ENCODE measurements at places on chromosomes 6 and 20.

- DNase-seq: no peak
Measured at GRCh38 chr6:56659721-56660380, 17.2 kb upstream of the DST start.

DNA sequence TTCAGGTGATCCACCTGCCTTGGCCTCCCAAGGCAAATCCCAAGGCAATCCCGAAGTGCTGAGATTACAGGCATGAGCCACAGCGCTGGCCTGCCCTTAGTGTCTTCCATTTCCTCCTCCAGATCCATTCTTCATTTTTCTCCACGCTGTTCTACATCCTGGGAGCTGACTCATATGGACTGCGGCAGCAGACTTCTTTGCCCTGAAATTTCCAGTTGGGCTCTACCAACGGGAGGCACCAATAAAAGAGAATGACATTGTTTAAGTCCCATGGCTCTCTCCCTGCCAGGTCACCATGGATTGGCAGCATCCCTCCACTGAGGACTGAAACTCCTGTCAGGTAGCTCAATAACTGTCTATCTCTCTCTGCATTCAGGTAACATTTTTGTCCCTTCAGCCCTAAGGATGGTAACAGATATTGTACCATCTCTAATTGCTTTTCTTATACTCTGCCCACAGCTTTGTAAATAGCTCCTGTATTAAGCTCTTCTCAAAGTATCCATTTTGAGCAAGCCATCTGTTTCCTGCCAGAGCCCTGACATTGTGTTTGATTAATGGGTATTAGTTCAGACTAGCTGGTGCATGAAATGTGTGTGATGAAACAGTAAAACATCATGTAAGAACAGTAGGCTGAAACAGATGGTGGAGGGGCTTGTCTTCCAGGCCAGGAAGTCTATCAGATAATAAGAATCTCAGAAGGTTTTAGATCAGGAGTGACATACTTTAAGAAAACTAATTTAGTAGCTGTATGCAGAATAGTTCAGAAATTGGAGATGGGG is 3.6 kb downstream of the TBCC start:
- DNase-seq: no peak

DNA sequence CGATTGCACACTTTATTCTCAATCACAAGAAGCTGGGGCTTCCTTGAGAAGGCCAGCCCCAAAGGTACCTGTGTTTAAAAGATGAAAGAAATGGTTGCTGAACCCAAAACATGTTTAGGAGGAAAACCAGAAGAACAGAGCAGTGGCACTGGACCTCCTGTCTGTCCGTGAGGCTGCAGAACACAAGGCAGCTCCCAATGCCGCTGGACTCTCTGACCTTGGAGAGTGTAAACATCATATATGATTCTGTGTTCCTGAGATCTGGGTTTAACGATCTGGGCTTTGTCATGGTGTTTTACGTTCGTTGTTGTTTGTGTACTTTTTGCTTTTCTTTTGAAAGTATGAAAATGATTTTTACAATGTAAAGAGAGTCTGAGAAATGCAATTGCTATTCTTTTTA is 106.1 kb downstream of the SLC22A3 start:
- DNase-seq: no peak

DNA sequence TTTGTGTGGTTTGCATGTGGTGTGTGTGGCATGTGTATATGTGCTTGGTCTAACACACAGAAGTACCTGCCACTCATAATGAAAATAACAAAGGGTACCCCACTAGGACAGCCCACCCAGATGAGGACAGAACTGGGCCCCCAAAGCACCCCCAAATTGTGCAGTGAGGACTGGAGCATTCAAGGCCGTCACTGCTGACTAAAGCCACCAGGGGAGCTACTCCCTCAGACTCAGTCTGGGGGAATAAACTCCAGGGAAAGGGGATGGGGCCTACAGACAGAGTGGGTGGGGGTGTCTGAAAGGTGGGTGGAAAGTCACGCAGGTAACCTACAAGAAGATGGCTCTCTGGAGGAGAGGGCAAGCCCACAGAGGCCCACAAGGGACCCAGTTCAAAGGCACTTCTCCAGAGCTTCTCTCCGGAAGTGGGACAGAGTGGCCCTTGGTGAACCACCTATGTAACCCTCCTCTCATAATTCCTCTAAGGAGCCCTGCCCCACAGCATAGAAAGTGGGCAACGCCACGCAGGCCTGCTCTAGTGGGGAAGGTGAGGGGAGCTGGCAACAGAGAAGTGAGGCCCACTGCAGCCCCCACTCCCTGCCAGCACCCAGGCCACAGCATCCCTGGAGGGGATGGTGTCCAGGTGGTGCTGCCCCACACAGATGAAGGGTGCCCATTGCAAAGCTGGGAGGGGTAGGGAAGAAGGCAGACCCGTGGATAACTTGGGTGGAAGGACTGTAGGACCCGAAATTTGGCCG is 122.8 kb upstream of the MAFB start:
- no peak for DNase-seq

DNA sequence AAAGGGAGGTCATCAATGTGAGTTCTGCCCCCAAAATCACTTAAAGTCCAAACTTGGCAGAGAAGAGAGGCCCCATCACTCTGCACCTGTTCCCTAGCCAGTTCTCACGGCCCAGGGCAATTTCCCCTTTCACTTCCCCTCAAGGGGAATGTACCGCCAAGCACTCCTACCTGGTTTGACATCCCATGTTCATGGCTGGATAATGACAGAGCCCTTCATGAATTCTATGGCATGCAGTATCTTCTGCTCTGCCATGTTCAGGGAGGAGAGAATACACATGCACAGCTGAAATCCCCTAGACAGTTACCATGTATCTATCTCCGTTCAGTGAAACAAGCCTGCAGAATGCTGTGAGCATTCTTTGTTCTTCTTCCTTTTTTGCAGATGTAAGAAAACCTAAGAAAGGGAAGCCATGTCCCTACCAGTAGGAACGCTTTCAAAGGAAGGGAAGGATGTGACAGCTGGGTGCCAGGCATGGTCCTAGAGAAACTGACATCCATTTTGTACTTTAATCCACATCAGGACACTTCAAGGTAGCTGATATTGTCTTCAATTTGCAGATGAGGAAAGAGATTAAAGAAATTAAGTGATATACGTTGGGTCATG is 79.8 kb upstream of the ARID1B start:
- DNase-seq: no peak

DNA sequence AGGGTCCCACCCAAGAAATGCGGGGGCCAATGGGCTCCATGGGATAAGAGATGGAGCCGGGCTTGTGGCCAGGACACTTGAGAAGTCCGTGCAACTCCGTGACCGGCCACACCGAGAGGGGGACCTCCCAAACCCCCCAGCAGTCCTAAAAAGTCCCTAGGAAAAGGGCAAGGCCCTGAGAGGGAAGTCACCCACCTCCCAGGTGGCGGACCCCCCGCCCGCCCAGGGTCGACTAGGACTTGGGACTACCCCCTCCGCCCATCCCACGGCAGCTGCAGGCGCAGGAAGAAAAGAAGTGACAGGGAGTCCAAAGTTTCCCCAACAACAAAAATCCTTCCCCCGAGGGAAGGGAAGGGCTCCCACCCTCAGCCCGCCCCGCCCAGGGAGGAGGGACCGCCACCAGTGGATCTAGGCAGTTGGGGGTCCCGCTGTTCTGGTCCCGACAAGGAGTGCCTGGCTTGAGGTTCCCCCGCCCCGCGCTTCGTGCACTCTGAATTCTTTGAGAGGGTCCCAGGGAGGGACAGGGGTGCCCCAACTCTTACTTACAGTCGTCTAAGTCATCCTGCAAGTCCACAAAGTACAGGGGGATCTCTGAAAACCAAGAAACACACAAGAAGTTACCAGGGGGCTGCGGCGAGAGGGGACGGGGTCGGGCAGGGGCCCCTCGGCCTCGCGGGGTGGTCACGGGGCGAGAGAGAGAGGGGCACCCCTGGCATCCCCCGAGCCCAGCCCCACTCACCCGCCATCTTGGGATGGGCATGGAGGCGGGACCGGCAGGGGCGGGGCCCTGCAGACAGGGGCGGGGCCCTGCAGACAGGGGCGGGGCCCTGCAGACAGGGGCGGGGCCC is 611 bp upstream of the RAB22A start:
- no peak for DNase-seq

DNA sequence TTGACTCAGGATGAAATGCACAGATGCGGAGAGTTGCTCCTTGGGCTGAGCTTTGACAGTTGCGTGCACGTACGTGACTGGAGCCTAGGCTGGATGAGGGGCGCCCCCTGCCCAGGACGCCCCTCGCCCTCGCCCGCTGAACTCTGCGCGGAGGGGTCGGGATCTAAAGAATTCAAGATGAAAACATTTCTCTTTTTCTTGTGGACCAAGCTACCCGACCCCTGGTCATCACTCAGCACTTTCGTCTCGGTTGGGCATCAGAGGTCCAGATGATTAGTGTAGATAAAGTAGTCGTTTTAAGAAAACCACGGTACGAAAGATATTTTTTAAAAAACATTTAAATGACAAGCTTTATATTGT is 700 bp downstream of the DTD1 start:
- DNase-seq: no peak

DNA sequence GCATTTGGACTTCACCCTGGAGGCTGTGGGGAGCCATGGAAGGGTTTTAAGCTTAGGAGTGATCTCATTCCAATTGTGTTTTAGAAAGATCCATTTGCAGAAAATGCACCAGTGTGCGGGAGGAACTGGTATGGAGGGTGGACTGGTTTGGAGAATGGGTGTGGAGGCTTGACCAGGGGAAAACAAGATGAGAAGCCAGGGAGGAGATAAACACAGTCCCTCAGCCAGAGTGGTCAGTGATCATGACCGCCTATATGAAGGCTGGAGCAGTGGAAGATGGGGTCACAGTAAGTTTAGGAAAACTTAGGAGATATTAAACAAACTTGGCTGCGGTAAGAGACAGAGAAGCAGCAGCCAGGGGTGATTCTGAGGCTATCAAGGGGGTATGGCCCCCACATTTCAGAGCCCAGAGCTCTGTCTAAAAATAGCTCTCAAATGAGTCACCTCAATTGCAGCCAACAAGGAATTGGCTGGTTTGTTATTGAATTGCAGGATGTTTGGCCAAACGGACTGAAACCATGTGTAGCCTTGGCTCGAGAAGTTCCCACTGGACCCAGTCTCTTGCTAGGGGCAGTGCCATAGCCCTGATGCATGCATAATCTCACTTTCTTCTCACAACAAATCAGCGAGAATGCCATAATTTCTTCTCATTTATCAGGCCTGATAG is 159.9 kb upstream of the TOP1 start:
- no peak for DNase-seq

- DNase-seq: no peak
Measured at GRCh38 chr6:142537612-142538478, 236.0 kb downstream of the ADGRG6 start.

DNA sequence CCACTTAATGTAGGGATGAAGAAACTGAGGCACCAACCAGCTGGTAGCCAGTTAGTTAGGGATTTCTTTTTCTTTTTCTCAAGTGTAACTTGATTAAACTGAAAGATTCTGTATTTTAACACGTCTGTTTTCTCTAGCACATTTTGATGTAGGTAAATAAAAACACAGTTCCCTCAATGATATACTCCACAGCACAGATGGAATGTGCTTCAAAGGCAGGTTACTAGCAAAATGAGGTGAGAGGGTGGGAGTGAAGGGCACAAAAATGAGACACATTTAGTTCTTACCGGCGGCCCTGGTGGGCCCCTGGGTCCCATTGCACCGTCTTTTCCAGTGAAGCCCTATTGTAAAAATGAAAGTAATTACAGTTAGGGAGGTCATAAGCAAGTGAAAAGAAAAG is 108.9 kb downstream of the COL12A1 start:
- DNase-seq: no peak

DNA sequence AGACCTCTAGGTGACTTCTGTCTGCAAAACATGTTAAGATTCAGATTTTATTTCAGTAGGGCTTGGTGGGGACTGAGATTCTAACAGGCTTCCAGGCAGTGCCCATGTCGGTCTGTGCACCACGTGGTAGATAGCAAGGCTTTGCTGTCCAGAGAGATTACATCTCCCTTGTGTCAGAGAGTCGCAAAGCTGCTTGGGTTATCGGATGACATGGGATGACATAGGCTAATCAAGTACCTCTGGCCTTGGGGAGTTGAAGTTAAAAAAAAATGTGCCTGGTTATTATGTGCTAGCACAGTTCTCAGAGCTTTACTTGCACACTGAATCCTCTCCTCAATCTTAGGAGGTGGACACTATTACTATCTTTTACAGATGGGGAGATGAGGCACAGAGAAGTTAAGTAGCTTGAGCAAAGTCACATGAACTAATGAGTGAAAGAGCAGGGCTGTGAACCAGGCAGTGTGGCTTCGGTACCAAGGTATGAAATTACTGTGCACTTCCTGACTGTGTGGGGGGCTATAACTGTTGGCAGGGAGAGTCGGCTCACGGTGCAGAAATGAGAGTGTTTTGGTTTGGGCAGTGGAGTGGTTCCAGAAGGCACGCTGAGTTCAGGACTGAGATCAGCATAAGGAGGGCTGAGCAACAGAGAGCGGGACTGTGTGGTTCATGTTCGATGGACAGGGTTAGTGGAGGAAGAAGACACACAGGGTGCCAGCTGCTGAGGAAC is 41.1 kb downstream of the FARS2 start:
- DNase-seq: no peak

DNA sequence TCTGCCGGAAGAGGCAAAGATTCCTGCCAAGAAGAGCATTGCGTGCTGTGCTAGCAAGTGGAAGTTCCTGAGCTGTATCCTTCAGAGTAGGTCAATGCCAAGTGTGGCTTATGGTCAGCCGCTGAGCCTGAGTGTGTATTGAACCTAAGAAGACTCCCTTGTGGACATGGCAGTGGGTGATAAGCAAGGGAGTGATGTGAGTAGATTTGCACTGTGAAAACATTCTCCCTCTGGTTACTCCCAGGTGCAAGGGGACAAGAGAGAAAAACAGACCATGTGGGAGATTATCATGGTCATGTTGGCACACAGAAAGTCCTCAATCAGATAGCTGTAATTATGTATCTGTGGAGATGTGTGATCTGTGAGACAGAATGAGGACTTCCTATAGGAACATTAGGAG is 6.1 kb upstream of the TMEM74B start:
- no peak for DNase-seq

DNA sequence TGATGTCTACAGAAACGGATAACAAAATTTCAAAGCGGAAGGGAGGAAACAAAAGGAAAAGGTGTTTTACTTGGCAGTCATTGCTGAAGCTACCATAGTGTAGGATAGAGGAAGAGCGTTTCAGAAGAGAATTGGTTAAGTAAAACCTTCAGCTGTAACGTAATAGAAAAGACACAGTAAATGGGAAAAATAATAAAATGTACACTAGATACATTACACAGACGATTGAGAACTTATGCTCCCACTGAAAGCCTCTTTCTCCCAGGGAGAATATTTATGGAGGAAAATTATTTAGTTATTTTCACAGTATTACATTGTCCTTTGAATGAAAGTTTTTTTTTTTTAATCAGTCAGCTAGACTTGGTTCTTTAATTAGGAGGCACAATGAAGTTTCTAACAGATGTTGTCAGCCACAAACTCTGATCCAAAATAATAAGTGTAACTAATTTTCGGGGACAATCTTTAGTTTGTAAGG is 90.7 kb upstream of the PRDM1 start:
- DNase-seq: no peak

Data from stimulated activated CD8-positive, alpha-beta memory T cell treated with anti-CD3 and anti-CD28 coated beads, Interleukin-7, amount 100 ng/mL, for 24 hours (primary cell).